ENCODE measurements at places on chromosomes 7 and 10.

- DNase-seq, result no peak
These were observed 34.5 kb downstream of the PPP2R2D start for GRCh38 chr10:131935260-131935659.

- peak; percentile 28 for DNase-seq
These were observed 310.4 kb downstream of the CTNNA3 start for GRCh38 chr10:67385566-67385965.

DNA sequence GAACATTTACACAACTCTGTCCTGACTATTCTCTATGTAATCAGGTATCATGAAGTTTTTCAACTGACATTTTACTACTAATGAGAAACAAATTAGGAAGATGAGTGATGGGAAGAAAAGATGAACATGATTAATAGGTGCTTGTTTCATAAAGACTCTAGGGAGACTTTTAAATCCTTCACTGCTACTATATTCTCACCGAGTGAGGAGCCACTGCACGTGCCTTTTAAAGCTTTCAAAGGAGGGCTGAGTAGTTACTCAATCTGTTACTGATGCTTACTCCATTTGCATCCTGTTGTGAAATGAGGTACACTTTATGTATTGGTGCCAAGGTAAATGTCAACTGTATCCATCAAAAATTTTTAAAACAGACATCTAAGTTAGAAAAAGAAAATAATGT is 1.3 kb upstream of the COMMD3 start:
- no peak for DNase-seq

GRCh38 chr7:124497176-124497575 is 268.4 kb downstream of the GPR37 start:
- DNase-seq, result no peak

GRCh38 chr7:97623333-97623732 is 108.6 kb upstream of the TAC1 start:
- no peak for DNase-seq

DNA sequence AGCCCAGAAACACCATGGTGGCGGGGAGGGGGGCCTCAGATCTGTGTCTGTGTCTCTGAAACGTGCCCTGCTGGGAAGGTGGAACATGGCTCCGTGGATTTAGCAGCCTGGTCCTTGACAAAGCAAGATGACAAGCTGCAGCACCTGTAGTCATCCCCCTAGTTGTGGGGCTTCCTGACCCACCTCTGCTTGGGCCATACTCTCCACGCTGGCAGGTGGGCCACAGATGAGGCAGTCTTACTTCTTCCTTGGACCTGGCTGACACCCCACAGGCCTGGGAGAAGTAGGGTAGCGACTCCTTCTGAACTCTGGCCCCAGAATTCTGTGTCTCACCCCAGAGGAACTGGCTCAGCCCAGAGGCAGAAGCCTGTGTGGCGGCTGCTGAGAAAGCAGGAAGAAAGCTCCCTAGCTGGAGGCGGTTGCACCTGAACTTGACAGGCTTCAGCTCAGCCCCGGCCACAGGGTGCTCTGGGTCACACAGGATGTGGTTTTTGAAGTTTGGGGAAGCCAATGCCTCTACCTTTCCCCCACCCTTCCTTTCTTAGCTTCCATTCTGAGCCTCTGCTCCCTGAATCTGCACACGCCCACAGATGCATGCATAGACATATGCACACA is 113.9 kb downstream of the ABLIM1 start:
- no peak for DNase-seq

- no peak for DNase-seq
These were observed 7.6 kb downstream of the WNT8B start for GRCh38 chr10:100470367-100470766.

- peak; percentile 47 for DNase-seq
These were observed 35.4 kb downstream of the KLF6 start for GRCh38 chr10:3749600-3749999.

DNA sequence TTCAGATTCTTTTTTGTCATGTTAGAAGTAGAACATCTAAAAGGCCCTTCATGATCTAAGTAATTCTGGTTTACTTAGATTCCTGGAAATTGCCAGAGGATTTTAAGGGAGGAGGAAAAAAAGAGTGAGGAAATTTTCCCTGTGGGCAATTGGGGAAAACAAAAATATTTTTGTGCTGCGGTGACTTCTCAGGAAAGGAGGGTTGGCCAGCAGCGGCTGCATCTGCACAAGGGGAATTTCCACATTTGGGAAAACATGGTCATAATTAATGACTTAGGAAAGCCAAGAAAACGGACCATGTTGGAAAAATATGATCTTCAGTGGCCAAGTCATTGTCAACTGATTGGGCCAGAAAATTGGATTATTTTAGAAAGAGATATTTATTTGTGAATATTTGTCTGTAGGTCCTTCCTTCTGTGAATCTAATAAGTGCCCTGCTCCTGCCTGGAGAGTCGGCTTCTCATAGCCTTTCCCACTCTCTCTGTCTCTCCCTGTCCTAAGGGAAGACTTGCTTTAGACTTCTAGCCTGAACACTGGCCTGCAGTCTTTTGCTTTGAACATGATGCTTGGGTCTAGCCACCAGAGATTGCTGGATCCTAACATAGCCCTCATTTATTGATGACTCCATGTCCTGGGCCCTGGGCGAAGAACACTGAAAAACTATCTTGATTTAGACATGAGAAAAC is 124.2 kb upstream of the MKLN1 start:
- no peak for DNase-seq

DNA sequence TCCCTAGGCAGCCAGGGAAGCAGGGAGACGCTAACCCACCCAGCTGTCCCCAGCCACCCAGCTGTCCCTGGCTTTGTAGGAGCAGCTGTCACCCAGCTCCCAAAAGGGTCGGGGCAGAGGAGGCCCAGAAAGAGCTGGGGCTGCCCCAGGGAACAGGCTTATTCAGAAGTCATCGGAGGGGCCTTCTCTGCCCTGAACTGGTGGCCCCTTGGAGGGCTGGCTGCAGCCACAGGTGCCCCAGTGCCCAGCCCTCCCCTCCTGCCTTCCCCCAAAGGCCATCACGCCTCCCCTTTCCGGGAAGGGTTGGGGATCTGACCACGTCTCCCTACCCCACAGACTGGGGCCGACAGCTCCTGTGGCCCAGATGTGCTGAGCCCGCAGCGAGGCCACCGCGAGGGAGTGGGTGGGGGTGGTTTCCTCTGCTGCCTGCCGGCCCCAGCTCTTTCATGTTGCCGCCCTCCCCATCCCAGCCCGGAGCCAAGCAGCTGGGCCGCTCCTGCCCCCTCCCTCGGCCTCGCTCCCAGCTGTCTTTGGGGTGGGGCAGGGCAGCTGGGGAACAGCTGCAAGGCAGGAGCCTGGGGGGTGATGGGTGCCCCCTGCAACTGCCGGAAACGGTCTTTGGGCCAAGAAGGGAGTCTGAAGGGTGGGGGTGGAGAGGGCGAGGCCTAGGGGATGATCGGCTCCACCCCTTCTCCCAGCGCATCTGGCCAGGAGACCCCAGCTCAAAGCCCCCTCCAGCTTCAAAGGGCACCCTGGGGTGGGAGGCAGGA is 16.8 kb downstream of the TRIM8 start:
- DNase-seq, result peak; percentile 90

DNA sequence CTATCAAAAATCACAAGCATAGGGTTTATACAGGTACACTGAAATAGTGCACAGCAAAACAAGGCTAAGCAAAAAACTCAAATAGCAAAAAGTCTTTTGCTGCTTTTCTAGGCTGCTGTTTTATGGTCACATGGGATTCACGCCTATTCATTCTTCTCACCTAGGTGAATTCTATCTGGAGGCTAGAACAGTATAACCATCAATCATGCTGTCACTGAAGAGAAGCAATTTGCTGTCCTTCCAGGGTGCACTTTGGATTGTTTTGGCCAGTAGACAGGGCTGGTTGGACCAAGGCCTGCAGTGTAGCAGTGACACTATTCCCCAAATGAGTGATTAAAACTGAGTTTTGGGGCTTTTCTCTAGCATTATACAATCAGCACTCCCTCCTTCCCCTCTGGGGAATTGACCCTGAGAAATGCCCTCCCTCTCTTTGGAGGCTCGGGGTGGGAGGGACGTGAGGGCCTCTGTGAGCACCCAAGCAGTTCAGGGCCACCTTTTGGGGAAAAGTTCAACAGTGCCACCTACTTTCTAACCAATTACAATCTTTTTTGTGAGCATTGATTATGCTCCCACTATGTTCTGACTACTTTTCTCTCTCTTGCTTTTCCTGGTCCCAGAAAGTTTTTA is 16.2 kb upstream of the SND1 start:
- DNase-seq, result no peak

DNA sequence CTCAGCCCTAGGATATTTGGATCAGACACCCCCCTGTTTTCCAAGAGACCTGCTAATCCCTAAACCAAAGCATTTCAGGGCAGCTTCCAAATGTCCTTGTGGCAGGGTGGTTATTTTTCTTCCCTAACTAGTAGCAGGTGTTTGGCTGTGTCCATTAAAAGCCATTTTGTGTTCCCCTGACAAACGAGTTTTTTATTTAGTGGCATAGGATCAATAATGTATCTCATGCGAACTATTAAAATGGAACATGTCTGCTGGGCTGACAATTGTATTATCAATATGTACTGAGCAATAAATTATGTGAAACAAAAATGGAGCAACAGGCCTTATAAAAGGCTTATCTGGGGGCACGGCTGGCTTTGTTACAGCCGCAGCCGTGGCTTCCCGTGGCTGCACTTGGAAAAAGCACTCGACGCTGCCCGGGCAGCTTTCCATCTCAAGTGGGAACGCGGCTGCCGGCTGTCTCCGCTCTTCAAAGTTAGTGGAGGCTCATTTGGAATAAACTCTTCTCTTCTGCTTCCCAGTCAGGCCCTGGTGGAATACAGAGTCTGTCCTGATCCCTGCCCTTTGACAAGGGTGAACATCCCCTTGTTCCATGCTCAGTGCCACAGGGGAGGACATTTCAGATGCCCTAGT is 554.3 kb downstream of the TYW1 start:
- DNase-seq, result peak; percentile 83

DNA sequence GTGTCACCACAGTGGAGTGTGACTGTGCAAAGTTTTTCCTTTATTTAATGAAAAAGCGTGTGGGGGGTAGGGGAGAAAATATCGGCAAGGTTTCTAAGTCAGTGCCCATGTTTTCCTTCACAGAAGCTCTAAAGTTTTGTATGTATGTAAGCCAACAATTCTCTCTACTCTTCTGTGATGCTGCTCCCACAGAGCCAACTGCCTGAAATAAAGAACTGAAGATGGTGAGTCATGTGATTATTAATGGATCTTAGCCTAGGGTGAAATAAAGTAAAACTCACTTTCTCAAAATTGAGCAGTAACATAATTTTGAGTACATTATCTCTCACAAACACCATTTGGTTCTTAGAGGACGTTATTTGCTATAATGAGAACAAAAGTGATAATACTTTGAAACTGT is 143.7 kb downstream of the ELMO1 start:
- DNase-seq, result no peak

DNA sequence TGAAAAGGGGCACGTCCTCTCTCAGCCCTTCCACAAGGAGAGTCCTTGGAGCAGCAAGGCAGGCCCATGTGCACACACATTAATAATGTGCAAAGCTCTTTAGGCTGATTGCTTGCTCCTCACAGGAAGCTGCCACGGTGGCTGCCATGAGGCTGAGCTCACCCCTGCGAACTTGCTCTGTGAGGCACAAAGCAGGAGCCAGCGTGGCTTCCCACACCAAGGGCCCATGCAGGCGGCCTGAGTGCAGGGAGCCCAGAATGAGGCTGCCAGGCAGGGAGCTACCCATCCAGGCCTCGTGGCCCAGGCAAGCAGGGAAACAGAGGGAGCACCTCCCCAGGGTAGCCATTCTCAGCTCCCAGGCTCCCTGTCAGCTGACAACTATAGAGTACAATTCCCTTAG is 242.9 kb downstream of the GRID1 start:
- DNase-seq, result no peak

GRCh38 chr7:93890464-93891068 is at the start of gene TFPI2:
TSS of gene TFPI2 (minus strand) at chr7:93890753. CDS start at chr7:93890678, 75 bp downstream.
- DNase-seq, result peak; percentile 52

- no peak for DNase-seq
These were observed 4.6 kb downstream of the STRA8 start for GRCh38 chr7:135238112-135238744.

DNA sequence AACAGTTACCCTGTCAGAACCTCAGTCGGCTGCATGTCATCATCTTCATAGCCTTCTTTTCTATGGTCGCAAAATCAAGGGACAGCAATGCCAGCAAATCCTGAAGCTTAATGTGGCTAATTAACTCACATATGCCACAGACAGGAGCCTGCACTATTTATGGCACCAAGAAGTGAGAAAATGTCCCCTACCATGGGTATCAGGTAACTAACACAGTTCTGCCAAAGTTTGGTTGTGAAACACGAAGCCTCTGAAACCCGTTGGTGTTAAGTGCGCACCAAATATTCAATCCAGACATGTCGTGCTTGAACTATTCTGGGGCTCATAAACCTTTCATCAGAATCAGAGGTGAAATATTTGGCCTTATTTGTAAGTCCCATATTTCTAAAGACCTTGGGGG is 63.3 kb downstream of the EVX1 start:
- no peak for DNase-seq

DNA sequence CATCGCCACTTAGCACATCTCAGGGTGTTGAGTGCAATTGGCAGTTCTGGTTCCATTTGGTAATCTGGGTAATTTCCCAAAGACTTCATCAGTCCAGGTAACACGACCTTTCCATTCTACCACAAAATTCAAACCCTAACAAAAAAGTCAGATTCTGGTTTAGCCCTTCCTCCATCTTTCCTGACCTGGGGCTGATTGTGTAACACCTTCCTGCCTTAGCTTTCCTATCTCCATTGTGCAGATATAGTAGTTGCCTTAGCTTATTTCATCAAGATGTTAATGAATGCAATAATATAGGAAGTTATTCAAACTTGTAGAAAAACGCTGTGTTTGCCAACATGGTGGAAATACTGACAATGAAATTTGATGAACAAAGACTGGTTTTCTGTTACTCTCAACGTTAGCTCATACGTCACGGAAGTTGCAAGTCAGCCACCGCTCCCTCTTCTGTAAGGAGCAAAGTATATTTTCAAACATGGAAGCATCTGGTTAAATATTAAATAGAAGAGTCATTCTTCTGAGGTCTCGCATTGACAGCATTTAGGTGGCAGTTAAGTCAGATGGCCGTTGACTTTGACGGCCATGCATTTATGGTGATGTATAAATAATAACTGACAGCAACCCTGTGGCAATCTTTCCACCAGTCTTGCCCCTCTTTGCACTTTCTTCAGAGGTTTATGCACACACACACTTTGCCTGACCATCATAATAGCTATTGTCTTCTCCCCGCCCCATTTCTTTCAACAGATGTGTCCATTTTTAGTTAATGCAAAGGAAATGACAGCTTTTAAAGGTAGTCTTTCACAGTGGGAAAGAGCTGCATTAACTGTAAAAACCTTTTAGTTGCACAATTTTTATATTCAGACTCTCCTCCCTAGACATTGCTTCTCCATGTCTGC is 205.1 kb upstream of the BMPER start:
- no peak for DNase-seq

GRCh38 chr10:47330804-47331203 is 8.6 kb downstream of the GDF2 start:
- no peak for DNase-seq
